ENCODE measurements at places on chromosomes 7 and 10.

DNA sequence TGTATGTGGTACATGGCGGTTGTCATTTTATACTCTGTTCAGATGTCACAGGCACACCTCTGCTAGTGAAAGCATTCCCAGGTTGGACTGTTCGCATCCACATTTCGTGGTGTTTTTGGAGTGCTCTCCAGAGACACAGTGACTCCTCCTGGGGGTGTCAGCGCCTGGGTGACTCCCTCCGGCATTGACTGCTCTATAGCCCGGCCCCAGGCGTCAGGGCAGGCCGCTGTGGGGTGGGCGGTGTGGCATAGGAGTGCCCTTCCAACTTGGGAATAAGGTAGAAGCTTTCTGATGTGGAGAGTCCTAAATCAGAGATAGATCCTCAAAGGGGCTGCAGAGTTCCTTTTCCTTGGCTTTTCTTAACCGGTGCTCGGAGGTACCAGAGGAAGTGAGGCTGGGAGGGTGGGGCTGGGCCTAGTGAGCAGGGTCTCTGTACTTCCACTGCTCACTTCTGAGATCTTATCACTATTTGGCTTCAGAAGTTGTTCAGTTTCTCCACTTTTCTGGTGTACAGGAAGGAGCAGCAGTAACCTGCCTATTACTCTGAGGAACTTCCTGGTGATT is 32.3 kb downstream of the CCNY start:
- no peak for DNase-seq

DNA sequence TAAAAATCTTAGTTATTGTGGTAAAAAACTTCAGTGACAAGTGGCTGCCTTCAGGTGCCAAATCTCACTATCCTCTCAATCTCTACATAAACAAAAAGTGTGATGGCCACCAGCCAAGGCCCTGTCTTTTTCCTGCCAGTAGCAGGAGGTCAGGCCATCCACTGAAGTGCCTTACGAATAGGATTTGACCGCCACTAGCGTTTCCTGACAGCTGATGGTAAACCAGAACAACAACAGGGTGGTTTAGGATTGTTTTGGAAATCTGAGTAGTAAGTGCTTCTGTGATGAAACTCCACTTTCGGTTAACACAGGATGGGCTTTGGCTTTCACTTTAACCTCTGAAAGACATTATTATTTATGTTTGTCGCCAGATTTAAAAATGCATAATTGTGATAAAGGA is 55.7 kb upstream of the OGDHL start:
- DNase-seq, result no peak

- DNase-seq, result no peak
These were observed 193.4 kb upstream of the VWC2 start for GRCh38 chr7:49580000-49580399.

DNA sequence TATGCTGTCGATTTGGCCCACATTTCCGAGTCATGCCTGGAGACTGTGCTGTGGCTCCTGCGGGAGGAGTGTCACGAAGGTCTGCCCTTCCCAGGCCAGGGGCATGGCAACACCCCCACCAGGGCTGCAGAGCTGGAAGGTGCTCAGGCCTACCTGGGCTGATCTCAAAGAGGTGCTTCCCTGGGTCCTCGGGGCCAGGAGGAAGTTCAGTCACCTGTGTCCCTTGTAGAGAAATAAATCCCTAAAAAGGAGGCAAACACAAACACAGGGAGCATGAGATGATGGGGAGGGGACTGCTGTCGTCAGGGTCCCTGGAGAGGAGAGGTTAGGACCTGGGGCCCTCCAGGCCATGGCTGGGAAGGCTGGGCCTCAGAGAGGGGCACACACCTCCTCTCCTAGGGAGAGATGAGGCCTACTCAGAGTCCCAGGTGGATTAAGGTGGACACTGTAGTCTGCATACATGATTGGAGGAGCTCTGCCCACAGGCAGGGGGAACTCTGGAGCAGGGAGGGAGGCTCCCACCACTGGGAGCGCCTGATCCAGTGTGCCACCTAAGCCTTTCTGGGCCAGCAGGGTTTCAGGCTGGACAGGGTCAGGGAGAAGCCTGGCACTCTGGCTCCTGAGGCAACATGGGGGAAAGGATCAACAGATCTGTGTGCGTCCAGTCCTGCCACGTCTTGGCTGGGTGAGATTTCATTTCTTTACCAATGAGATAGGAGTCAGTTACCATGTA is 49.4 kb downstream of the ARHGAP22 start:
- DNase-seq, result no peak

GRCh38 chr10:60123172-60123571 is 216.8 kb upstream of the CCDC6 start:
- no peak for DNase-seq

DNA sequence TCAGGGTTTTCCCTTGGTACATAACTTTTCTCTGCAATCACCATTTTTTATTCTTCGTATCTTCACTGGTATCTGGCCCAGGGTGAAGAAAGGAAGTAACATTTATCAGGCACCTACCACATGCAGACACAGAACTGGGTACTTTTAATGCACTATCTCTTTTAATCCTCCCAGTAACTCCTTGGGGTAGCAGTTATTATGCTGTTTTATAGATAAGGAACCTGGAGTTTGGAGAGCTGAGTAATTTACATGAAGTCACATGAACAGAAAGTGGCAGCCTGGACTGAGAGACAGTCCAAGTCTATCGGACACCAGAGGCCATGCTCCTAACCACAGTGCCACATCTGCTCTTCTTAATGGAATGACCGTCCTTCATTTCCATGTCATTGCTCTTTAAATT is 117.1 kb upstream of the PODXL start:
- no peak for DNase-seq

DNA sequence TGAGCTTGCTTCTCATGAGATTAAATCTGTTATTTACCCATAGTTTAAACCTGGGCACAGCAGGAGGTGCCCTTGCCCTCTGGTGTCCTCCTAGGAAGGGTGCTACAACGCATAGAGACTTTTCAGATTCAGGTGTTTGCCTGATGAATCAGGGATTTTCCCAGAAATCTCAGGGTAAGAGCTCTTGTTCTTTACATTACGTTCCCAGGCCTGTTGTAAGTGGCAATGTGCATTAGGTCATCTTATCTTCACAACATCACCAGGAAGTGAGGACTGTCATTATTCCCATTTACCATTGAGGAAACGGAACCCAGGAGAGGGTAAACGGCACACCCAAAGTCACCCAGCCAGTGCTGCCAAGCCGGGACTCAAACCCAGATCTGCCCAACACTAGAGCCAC is 73.0 kb downstream of the NHLRC2 start:
- DNase-seq, result no peak

- DNase-seq, result no peak
These were observed 40.8 kb downstream of the RBM20 start for GRCh38 chr10:110684800-110685446.

DNA sequence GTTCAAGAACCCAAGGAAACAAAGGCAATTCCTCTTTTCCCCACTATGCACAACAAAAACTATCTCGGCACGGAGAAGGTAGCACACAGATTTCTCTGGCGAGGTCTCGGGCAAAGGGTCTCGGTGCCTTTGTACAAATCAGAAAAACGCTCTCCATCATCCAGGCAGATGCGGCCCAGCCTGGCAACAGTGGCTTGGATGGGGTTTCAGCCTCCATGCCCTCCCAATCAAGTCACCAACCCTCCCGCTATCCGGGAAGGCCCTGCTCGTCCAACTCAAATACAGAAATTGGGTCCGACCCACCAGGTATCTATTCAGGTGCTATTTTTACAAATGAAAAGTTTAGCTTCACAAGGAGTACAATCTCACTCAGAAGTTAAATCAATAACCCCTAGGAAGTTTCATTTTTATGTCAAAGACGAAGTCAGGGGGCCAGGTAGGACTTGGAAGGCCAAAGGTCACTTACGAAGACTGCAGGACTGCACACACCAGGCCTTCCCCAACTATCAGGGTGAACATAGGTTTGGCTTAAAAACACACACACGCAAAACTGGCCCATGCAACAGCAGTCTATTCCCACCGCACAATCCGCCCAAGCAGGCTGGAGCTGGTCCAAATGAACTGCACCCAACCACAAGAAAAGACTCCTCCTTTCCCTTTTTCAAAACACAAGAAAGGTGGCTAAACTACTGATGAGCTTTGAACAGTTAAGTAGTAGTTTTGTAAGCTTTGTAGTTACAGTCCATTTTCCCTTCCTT is 43.0 kb downstream of the GNA12 start:
- no peak for DNase-seq

DNA sequence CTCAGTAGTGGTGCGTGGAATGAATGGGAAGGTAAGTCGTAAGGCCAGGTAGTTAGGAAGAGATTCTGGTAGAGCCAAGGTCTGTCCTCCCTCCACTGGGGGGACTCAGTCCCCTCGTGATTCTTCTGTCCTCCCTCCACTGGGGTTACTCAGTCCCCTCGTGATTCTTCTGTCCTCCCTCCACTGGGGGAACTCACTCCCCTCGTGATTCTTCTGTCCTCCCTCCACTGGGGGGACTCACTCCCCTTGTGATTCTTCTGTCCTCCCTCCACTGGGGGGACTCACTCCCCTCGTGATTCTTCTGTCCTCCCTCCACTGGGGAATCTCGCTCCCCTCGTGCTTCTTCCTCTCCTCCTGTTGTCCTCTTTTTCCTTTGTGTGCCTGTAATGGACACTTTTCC is 125.1 kb downstream of the CELF2 start:
- DNase-seq, result no peak

DNA sequence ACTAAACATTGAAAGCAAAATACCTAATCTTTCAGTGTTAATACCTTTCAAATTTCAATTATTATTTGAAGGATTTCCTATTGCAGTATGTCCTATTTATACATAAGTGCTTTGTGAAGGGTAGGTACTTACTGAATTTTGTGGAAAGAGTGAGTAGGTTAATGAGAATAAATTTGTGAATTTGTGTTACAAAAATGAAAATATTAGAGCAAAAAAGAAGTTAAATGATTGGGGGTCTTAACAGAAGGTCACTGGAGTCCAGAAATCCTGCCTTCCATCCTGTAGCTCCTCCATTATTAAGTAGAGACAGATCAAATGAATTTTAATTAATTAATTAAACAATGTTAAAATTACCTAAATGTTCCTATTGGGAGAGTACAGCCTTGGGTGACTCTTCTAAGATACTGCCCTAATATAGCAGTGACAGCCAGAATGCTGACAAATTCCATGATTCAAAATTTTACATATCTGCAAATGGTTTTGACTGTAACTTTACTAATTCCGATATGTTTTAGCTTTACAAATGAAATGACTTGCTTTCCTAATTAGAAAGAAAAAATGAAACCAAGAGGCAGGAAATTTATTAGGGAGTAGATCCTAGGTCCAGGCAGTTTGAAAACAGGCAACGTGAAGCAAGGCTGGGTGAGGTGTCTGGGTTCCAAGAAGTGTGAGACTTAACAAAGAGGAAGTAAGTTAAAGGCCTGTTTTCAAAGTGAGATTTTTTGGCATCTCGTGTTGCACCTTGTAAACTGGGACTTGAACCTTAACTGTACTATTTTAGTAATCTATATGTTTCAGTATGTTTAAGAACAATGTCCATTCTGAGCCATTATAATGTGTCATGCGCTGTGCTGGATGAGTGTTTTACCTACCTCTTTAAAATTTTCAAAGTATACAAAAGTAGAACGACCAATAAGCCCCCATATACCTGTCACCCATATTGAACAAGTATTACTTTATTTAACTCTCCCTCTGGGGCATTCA is 1.5 kb downstream of the PIK3CG start:
- no peak for DNase-seq

- no peak for DNase-seq
These were observed 120.3 kb downstream of the NRP1 start for GRCh38 chr10:33214174-33214573.

DNA sequence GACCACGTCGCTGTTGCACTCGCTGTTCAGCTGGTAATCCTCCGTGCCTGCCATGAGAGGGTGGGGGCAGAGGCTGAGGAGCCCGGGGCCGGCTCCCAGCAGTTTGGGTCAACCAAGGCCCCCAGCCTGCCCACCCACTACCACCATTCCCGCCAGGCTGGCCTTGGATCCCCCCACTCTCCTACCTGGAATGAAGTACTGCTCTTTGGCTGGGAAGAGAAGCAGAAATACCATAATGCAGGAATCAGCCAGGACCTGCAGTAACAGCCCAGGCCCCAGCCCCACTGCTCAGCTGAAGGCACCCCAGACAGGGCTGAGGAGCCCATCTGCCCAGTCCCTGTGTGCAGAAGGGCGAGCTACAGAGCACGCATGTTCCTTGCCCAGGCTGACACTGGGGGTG is 138.0 kb downstream of the SLIT1 start:
- no peak for DNase-seq

- no peak for DNase-seq
These were observed 12.0 kb upstream of the RHOBTB1 start for GRCh38 chr10:60955957-60956425.

DNA sequence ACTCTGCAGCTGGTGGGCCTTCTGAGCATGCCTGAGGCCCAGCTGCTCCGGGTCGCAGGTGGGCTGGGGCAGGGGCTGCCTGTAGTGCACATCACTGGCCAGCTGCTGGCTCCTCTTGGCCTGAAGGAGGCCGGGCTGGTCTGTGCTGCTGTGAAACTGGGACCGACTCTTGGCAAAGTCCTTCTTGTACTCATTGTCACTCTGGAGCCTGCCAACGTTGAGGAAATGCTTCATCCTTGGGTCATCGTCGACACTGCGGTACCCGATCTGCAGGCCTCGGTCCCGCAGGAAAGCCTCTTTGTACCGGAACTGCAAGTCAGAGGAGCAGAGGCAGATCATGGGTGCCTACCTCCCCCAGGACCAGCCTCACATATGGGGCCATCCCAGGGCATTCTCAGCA is 37.7 kb downstream of the HABP2 start:
- no peak for DNase-seq

DNA sequence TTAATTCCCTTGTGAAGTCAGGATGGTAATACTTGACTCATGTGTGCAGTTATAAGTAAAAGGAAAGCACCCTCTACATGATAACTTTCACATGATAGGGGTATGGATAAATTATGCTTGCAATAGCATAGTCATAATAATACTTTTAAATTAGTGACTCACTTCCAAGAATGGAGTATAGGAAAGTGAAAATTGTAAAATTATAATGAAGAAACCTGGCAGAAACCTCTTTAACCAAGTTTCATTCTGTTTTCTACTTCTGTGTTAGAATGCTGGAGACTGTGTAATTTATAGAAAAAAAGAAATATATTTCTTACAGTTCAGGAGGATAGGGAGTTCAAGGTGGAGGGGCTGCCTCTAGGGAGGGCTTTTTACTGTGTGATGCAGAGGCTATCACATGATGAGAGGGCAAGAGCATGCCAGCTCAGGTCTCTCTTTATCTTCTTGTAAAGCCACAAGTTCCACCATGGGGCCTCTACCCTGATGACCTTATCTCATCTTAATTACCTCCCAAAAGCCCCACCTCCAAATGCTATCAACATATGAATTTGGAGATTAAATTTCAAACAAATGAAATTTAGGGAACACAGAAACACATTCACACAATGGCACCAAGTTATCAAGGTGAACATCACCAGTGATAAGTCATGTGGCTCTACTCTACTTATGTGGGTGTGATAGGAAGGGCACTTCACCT is 43.2 kb downstream of the HDAC9 start:
- DNase-seq, result no peak

GRCh38 chr7:157409149-157409752 is 72.4 kb downstream of the DNAJB6 start:
- no peak for DNase-seq

DNA sequence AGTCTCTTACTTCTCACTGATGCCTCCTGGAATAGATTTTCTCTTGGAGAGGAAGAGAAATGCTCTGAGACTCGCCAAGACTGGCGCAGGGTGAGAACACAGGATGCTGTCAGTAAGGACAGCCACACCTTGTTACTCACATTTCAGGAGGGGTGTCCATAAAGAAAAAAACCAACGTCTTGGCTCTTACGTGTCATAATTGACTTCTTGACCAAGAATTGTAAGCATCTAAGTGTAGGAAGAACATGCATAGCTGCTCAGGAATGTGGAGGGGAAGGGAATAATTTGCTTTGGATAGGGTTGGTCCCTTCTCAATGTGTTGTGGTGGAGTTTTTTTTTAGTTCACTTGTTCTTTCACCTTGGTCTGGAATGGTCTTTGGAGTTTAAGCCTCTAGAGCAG is 43.8 kb upstream of the ZNF438 start:
- DNase-seq, result no peak
